ENCODE measurements at places on chromosomes 11 and 22.

DNA sequence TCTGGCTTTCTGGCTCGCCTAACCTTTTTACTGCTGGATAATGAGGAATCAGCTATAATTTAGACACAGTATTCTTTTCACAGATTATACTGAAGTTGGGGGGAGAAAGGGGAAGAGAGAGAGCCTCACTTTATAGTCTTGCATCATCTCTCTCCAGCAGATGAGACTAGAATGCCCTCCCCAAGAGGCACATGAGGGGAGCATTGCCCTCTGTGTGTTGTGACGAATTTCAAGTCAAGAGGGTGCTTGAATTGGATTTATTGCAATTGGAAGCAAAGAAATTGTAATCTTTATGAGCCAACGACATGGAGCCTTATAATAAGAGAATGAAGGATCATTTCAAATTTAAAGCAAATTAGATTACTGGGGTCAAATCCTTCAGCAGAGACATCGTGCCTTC is 17.6 kb upstream of the CADM1 start:
- no peak for DNase-seq

DNA sequence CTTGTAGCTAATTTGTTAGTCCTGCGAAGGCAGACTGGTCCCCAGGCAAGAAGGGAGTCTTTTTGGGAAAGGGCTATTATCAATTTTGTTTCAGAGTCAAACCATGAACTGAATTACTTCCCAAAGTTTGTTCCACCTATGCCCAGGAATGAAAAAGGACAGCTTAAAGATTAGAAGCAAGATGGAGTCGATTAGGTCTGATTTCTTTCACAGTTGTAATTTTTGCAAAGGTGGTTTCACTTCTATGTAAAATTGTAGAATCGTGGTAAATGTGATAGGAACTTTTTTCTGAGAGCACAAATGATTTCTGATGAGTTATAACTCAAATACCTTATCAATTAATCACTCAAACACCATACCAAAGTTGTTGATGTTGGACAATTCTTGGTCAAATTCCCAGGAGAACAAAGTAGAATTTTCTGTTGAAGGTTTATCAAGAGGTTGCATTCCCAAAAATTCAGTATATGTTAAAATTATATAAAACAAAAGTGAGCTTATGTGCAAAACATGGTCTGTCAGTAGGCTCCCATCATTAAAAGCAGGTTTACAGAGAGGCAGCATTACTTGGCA is 2.9 kb upstream of the CTSC start:
- no peak for DNase-seq

DNA sequence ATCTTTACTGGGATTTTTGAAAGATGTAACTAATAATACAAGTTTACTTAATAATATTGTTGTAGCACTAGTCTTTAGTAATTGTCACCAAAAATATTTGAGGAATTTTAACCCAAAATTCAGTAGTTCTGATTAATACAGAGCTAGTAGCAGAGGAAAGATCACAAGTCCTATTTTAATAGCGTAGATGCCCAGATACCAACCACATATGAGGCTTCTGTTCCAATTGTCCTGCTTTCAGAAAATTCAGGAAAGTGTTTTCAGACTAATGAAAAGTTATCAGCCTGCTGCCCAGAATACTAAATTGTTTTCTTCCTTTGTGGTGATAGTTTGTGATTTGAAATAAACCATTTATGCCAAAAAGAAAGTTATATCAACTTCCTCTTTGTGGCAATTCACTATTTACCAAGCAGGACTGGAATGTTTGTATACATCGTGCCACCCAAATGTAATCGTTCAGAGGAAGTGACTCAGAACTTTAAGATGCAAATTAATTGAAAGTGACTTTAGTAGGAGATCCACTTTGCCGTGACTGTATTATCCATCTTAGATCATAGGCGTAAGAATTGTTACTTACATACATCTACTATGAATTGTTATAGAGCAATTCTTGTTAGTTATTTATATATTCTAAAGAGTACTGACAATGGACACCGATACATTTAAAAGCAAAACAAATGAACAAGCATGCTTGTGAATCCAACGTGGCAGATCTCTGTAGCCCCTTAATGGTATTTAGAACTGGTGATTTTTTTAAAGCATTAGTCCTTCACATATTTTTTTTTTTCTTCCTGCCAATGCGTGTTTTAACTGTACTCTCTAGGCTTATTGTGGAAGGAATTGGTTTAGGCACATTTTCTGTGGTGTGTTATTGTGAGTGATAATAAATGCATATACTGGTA is 231.0 kb downstream of the DDX10 start:
- DNase-seq = peak; percentile 78

DNA sequence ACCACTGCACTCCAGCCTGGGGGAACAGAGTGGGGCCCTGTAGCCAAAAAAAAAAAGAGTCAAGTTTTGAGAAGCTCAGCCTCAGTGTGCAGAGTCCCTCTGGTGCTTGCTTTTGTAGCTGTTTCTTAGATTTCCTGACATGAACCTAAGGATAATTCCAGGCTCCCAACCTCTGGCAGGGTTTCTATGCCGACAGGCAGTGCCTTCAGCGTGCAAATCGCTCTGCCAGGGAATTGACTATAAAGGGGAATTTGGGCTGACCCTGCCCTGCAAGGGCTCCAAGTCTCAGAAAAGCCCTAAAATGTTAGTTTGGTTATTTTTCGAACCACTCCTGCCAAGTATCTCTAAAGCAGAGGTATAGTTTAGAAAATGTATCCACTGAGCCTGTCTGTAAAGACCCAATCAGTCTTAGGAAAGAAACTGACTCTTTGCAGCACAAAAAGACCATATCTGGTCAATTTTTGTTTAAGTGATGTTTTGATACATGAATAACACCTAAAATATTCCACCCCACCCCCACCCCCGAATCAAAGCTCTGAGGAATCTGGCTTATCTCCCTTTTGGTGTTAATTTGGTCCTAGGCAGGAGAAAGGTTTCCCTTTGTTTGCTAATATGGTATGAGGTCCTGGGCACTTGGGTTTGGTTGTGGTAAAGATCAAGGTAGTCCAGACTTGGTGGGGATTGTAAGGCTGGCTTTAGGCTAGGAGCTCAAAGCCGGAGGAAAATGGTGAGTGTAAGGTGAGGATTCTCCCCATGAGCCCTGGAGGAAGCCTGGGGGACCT is 49.7 kb downstream of the ANO1 start:
- DNase-seq = no peak

- DNase-seq = peak; percentile 88
Observed at GRCh38 chr22:38461414-38462081, 6.3 kb upstream of the KDELR3 start.

DNA sequence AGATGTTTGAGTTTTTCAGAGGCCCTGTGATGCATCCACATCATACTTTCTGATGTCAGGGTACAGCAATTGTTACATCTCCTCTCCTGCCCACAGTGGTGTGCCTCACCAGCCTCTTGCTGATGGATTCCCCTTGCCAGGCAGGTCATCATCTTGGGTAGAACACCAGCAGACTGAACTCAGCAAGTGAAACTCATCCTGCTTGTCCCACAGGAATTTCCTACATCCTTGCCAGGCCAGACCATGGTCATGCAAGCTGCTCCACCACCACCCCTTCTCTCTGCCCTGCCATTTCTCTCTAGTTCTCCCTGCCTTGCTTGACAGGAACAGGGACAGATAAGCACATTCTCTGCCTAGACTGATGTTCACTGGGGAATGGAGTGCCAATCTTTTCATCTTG is 85.9 kb downstream of the PAX6 start:
- no peak for DNase-seq

DNA sequence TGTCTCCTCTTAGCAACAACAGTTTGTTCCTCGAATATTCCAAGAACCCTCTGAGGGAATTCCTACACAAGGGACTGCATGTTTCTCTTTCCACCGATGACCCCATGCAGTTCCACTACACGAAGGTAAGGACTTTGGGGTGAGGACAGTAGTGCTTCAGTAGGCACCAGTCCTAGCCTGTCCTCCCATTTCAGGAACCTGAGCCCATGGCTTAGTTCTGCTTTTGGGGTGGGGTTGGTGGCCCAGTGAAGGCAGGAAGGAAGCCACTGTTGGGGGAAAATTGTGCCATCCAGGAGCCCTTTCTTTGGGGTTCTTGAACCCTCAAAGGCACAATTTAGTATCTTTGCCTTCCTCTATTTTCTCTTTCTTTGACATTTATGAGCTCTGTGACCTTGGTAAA is 38.2 kb downstream of the RNF141 start:
- DNase-seq = no peak

- DNase-seq = no peak
Observed at GRCh38 chr22:35476341-35476740, 64.3 kb upstream of the RASD2 start.

- no peak for DNase-seq
Observed at GRCh38 chr22:35337932-35338331, 38.2 kb downstream of the TOM1 start.

DNA sequence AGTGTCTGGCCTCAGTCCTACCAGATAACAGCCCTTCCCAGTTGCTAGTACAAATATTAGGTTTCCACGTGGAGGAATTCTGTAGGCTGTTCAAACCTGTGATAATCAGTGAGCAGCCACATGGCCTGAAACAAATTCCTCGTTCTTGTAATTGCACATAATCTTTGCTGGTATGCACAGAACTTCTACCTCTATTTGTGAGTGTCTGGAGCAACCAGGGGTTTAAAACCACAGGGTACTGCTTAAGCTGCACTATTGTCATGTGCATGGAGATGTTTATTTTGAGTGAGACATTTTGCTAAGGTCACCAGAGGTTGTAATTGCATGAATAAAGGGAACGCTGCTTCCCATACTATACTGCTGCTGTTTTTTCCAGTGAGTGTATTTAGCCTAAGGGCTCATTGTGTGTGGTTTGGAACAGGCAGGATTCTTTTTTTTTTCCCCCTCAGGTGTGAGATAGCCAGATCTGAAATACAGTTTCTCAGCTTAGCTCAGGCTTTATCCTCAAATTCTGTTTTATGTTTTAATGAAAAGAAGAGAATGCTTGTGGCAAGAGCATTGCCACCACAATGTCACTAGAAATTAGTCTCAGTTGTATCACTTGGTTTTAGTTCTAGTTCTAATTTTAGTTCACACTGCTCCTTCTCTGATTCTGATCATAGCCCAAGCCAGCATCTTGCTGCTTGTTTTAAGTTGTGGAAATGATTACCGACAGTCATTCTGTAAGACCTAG is 60.5 kb downstream of the CYB5R2 start:
- DNase-seq = peak; percentile 63

GRCh38 chr22:24554313-24555164 is at the start of gene GUCD1:
Gene GUCD1 (minus strand): TSS chr22:24555138. CDS start chr22:24554991, 147 bp downstream.
- DNase-seq = peak; percentile 27

- DNase-seq = peak; percentile 73
Observed at GRCh38 chr11:68212421-68213134, 518 bp downstream of the KMT5B start.

DNA sequence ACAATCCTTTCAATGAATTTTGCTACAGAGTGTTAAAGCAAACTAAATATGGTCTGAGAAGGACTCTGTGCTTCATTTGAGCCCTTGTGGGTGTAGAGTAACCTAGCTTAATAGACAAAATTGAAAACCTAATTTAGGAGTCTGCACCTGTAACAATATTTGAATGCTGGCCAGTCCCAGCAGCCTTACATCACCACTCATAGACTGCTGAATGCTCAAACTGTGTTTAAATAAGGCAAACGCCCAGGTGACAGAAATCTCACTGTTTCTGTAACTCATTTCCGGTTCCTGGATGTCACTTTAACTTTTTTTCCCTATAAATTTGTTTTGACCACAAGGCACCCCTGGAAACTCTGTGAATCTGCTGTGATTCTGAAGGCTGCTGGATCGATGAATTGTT is 45.5 kb upstream of the GLYATL1B start:
- no peak for DNase-seq

- peak; percentile 28 for DNase-seq
Observed at GRCh38 chr22:45166932-45167331, 3.2 kb downstream of the NUP50 start.

DNA sequence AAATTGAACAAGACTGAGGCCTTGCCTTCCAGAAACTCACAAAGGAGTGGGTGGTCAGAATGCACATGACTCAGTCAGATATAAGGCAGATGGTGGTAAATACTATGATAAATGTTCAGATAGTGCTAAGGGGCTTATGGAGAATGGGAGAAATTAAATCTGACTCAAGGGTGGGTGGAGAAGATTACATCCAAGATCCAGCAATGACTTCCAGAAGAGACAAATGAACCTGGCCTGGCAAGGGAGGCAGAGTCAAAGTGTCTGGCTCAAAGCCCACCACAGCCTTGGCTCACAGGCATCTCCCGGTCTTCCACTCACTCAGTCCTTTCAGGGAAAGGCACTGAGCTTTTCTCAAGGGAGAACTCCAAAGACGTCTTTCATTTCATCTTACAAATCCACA is 6.1 kb upstream of the ZBTB16 start:
- no peak for DNase-seq

GRCh38 chr11:3022300-3022967 is 30.3 kb upstream of the NAP1L4 start:
- DNase-seq = peak; percentile 90

- DNase-seq = no peak
Observed at GRCh38 chr11:77438487-77438886, 35.4 kb downstream of the PAK1 start.

GRCh38 chr11:98710986-98711385 is 309.8 kb upstream of the CNTN5 start:
- no peak for DNase-seq

DNA sequence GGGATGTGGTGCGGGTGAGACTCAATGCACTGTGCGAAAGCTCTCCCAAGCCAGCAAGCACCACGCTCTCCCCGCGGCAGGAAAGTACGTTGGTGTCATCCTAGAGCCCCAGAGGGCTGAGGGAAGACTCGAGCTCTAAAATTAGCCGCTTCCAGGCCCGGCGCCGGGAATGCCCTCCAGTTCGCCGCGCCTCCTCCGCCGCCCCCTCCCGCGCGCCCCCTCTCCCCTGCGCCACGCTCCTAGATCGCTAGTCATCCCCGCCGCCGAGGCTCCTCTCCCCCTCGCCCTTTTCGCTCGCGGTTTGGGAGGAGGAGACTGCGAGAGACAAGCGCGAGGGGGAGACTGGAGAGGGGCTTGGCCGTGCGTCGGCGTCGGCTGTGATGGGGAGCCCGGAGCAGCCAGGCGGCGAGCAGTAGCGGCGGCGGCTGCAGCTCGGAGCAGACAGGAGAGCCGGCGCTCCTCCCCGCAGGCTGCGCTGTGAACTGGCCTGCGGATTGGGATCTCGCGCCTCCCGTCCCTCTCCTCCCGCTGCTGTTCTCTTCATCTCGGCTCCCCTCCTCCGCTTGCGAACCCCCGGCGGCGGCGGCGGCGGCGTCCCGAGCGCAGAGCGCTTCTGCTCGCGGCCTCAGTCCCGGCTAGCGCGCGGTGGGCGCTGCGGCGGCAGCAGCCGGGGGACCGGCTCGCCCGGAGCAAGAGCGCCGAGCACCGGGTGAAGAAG is at the start of gene FAT3:
Gene FAT3, plus strand, starts transcription at position 412 of the 718 bp plus-strand sequence. CDS start 127,295 bp downstream, outside the sequence.
- peak; percentile 28 for DNase-seq
